ENCODE measurements at places on chromosomes 4 and X. TPM values are rescaled to one million over a fixed set of nuclear protein-coding genes. Genes with fewer than 3 reads are reported as not detected.

PTCHD1 gene
- 0.01 TPM for polyA plus RNA-seq

FAM47A gene
- not detected for polyA plus RNA-seq

DNA sequence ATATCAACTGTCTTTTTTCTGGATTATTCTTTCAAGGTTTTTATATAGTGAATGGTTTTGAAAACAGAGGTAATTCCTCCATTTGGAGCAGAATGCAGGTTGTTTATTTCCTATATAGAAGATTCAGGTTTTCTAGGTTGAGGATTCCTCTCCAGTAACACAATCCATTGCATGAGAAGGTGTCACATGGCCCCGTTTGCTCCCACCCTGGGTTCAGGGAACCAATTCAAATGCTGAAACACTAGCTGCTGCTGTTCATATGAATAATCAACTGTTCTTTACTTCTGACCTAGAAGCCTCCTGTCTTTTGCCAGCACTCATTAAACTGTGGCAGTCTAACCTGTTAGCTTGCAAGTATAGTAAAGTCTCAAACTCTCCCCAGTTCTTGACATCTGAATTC, 1316.9 kb upstream of the TENM3 start:
- DNase-seq, result no peak

DNA sequence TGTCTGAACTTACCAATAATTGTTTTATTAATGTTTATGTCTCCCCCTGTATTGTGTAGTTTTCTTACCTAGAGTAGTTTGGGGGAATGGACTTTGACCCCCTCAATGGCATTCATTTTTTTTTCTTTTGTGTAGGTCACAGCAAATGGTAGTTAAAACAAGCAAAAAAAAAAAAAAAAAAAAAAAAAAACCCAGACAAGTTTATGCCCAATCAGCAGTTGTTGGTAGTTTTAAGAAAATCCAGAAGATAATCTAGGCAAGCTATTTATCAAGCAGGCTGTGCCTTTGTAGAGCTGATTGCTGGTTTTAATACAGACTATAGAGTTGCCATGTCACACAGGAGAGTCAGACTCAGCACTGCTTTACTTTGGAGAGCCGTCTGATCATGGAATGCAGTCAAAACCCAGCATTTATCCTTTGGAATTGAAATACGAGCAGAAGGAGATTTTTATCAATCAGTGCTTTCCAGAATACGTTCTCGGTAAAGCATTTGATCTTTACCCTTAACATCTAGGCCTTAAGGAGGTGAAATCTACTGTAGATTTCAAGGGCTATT, 16.6 kb downstream of the DCUN1D4 start:
- DNase-seq, result no peak

DNA sequence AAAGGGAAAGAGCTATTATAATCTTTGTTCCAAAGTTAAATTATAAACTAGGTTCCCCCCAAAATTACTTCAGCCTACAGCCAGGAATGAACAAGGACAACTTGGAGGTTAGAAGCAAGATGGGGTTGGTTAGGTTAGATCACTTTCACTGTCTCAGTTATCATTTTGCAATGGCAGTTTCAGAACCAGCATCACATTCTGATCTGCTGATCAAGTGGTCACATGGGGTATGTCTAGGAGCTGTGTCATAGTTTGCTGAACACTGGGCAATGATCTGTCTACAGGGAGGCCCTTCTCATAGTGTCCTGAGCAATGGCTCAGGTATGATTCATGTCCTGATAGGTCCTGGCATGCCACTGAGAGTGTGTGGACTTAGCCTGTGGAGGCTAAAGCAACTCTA, 41.6 kb upstream of the XIAP start:
- no peak for DNase-seq

DNA sequence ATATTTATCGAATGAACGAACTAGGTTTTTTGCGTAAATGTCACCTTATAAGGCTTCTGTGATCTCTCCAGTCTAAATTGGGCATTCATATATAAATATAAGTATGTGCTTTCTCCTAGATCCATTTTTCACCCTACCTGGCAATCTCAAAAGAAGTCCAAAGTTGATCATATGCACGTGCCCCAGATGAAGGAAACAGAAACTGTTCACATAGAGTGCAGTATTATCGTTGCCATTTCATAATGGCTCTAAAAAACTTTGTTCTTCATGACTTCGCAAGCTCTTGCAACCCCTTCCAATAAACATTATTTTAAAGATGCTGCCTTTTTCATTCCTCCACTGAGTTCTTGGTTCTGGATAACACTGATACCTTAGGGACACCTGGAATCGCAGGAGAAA, 708 bp downstream of the INTS12 start:
- DNase-seq, result no peak

DNA sequence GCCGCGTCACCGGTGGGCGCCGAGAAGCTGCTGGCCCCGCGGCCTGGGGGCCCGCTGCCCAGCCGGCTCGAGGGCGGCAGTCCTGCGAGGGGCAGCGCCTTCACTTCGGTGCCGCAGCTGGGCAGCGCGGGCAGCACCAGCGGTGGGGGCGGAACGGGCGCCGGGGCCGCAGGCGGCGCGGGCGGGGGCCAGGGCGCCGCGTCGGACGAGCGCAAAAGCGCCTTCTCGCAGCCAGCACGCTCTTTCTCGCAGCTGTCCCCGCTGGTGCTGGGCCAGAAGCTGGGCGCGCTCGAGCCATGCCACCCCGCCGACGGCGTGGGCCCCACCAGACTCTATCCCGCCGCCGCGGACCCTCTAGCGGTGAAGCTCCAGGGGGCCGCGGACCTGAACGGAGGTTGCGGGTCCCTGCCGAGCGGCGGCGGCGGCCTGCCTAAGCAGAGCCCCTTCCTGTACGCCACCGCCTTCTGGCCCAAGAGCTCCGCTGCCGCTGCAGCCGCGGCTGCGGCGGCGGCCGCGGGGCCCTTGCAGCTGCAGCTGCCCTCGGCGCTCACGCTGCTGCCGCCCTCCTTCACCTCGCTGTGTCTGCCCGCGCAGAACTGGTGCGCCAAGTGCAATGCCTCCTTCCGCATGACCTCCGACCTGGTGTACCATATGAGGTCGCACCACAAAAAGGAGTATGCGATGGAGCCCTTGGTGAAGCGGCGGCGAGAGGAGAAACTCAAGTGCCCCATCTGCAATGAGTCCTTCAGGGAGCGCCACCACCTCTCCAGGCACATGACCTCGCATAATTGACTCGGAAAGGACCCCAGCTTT, 5.6 kb downstream of the PRDM8 start:
- peak; percentile 38 for DNase-seq

DNA sequence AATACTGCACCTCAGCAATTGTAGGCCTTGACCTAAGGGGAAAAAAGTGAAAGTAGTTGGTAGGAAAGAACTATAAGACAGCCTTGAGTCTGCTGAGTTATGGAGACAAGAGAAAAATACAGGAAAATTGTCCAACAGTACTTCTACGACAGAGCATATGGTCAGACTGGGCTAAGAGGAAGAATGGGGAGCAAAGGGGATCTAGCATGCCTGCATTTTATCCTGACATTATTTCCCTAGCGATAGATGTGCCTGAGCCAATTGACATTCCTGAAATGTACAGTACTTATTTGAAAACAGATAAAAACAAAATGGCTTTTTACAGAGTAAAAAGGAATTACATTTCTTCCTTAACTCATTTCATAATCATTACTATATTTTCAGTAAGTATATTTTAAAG, 22.2 kb downstream of the GUCY1A1 start:
- no peak for DNase-seq

DNA sequence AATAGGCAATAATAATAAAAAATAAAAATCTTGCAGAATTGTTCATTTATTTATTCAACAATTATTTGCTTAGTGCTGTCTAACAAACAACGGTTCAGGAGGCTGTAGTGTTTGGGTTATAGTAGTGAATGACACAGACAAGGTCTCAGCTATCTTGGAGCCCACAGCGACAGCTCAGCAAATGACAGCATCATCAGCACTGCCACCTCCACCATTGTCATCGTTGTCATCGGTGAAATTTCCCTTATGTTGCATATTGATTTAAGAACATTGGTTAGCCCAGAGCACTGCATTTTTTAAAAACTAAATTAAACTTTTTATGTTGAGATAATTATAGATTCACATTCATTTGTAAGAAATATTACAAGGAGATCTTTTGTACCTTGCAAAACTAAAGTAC, 79.9 kb downstream of the TRAPPC11 start:
- DNase-seq, result no peak

ANXA3 gene
- polyA plus RNA-seq, result 14.7 TPM

DNA sequence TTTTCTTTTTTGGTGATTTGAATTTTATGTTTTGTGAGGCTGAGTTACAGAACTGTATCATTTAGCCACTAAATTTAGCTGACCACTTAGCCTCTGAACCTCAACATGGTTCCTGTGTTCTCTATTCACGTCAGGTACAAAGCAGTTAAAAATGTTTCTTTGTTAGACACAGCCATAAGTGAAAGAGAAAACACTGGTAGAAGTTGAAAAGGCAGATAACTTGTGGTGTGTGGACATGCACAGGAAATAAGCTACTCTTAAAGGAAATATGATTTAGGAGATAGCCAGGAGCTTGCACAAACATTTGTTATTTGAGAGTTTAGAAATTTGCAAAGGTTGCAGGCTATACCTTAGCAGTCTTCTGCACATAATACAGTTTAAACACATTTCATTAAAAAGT, 171.0 kb upstream of the RPS6KA3 start:
- DNase-seq, result no peak
